Smooth muscle cell of the coronary artery (primary cell): ENCODE measurements at places on chromosomes 7 and 10. TPM values are rescaled to one million over a fixed set of nuclear protein-coding genes. Genes with fewer than 3 reads are reported as not detected.

Gene STEAP4
- total RNA-seq: 0.08 and 15.0 TPM in 2 replicates

Gene MAT1A
- total RNA-seq: not detected in 2 replicates

Gene INHBA
- 14.9 and 129 TPM in 2 replicates for total RNA-seq

Gene TRIL
- total RNA-seq: 0.45 and 1.1 TPM in 2 replicates

Gene NPY4R2
- 0.12 TPM in 1 of 2 replicates, not detected in the other for total RNA-seq

Gene FOXI2
- total RNA-seq: not detected in 2 replicates

Gene C10orf67
- not detected in 2 replicates for total RNA-seq

Gene SEMA3A
- total RNA-seq: 6.0 and 91.7 TPM in 2 replicates

Gene TFR2
- under 0.01 and 0.08 TPM in 2 replicates for total RNA-seq

Gene CLEC2L
- total RNA-seq: not detected in 2 replicates

Gene SPDYE11
- total RNA-seq: not detected in 2 replicates

Gene SUMF2
- 184 and 185 TPM in 2 replicates for total RNA-seq

Gene STRIP2
- 1.5 and 7.8 TPM in 2 replicates for total RNA-seq

Gene GBF1
- total RNA-seq: 14.7 and 24.4 TPM in 2 replicates

Gene RPEL1
- total RNA-seq: 0.08 and 0.12 TPM in 2 replicates

Gene SCIN
- 0.23 and 0.75 TPM in 2 replicates for total RNA-seq

Gene KIF20B
- 0.82 and 4.2 TPM in 2 replicates for total RNA-seq

Gene LGI1
- not detected in 2 replicates for total RNA-seq

Gene CCDC146
- total RNA-seq: 0.75 and 3.0 TPM in 2 replicates

Gene ZNF425
- 3.6 and 4.2 TPM in 2 replicates for total RNA-seq

Gene GDF2
- total RNA-seq: not detected in 2 replicates

Gene RNLS
- total RNA-seq: 6.7 and 13.1 TPM in 2 replicates

Gene FAM24B
- total RNA-seq: 3.8 and 4.3 TPM in 2 replicates

Gene PDE6C
- not detected in 2 replicates for total RNA-seq

Gene CPEB3
- 0.68 and 0.70 TPM in 2 replicates for total RNA-seq

Gene NACAD
- 0.47 and 1.3 TPM in 2 replicates for total RNA-seq

Gene PTF1A
- not detected in 2 replicates for total RNA-seq

Gene JCAD
- 2.2 and 11.6 TPM in 2 replicates for total RNA-seq

Gene RELN
- 0.08 and 1.5 TPM in 2 replicates for total RNA-seq

Gene CLCN1
- total RNA-seq: not detected in 2 replicates

Gene OR13A1
- total RNA-seq: 0.12 TPM in 1 of 2 replicates, not detected in the other
